ENCODE measurements at places on chromosomes 4 and X. TPM values are rescaled to one million over a fixed set of nuclear protein-coding genes. Genes with fewer than 3 reads are reported as not detected.

DNA sequence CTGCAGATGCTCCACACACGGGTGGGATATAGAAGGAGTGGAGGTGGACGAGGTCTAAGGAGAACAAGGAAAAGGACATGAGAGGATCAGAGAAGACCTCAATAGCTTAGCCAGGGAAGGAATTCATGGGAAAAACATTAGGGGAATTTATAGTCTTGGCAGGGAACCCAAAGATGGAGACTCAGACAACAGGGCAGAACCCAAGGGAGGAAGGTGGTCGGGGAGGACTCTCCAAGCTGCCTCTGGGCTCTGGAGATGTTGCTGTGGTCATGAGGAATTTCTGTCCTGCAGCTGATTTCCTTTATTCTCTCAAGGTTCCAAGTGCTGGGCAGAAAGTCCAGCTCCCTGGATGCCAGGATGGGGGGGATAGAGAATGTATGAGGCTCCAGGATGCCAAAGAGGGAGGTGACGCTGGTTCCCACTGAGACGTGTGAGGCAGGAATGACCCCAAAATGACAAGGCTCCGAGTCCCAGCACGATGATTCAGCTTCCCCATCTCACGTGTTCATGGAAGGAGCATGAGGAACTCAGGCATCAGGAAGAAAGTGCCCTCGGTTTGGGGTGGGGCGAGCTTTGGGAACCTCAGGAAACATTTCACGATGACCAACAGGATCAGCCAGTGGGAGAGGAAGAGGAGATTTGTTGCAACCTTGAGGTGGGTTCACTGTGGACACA is 57.0 kb upstream of the PPP2R3B start:
- no peak for DNase-seq

DNA sequence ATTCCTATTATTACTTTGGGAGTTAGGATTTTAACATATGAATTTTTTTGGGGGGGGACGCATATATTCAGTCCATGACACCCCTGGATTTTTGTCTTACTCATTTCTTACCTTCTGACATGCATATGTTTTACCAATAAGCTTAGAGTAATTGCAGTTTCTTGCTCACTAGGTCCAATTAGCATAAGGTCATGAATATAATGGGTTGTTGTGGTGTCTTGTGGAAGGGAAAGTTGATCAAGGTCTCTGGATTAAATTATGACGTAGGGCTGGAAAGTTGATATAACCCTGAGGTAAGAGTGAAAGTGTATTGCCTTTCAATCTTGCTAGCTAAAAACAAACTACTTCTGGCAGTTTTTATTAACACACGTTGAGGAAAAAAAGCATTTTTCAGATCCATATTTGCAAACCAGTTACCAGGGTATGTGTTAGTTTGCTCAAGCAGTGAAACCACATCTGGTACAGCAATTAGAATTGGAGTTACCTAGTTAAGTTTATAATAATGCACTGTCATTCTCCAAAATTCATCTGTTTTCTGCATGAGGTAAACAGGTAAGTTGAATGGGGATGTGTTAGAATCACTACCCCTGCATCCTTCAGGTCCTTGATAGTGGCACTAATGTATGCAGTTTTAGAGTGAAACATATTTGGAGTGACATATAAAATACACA is 32.0 kb downstream of the STIM2 start:
- DNase-seq: no peak

Gene RGN
- 0.26 TPM for total RNA-seq

DNA sequence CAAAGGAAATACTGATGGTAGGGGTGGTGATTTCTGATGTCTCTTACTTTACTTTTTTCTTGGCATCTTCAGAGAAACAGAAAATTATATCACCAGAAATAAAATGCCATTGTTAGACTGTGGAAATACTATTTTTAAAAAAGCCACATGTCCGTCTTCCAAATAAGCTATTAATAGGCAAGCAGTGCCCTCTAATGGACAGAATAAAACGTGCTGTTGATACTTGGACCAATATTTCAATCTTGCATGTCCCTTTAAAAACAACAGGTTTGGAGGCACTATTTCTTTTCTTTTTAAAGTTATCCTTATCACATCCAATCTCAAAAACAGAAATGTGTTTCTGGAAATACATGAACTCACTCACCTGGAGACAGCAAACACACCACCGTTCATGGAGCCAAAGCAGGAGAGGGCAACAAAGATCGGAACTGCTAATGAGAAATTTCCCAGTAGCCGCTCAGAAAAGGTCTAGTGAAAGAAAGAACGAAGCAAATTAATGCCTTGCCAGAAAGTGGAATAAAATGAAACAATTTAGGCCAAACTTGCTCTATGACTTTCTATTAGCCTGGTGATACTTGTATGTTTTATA is 59.2 kb downstream of the SLC7A11 start:
- DNase-seq: peak; percentile 74

Gene TNIP3
- total RNA-seq: not detected

DNA sequence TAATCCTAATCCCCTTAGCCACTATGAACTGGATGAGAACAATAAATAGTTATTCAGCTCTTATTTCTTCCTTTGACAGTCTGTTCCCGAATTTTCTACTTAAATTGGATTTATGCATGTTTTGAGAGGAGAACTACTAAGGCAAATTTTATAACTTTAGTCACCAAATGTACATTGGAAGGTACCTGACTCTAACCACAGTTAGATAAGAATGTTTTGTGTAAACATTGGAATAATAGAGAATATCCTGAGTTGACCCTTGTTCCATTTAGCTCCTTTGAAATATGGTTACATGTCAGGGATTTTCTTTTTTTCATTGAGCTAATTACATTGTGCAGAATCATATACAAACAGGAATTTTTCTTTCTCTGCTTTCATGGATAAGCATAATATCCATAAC is 202.6 kb downstream of the TLL1 start:
- no peak for DNase-seq

- peak; percentile 83 for DNase-seq
Observed at GRCh38 chr4:23333556-23333945, 556.3 kb downstream of the PPARGC1A start.

GRCh38 chr4:163473576-163473975 is at the start of gene TKTL2:
TSS of gene TKTL2 (minus strand) at chr4:163473754. CDS start at chr4:163473734, 20 bp downstream.
- DNase-seq: no peak

DNA sequence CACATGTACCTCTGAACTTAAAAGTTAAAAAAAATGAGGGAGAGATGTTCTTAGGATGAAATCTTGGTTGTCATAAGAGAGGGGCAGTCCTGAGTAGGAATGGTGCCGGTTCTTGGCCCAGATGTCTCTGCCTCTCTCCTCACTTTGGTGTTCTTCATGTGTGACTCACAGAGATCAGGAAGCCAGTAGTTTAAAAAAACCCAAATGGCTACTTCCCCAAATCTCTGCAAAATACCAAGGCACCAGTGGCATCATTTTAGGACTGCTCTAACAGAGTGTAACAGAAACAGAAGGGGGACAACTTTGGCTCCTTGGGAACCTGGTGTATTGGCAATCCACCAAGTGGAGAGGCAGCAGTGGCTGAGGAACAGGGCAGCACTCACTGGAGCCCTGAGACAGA is 116.8 kb downstream of the SCD5 start:
- DNase-seq: no peak

DNA sequence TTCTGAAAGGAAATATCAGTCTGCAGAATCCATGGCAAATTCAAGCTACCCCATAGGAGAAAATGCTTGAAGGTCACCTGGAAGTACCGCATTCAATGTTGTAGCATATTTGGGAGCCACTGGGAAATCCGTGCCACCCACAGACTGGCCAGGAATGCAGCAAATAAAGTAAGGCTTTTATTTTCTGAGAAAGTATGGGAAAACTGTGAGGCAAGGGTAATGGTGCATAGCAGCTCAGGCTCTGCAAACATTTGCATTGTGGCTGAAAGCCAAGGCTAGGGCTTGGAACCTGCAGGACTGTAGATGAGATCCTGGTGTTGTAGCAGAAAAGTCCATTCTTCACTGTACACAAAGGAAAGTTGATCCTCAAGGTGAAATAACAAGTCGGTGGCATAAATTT is 450.9 kb upstream of the NR3C2 start:
- DNase-seq: no peak

DNA sequence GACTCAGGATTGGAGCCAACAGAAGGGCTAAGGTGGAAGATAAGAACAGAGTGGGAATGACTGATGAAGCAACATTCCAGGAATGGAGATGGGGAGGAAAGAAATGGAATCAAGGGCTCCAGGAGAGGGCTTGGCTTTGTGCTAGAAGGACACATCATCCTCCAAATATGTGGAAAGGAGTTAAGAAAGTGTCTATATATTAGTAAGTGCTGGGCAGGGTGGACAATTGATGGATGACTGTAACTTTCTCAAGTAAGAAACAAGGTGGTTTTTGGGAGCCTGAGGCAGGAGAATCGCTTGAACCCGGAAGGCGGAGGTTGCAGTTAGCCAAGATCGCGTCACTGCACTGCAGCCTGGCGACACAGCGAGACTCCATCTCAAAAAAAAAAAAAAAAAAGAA is 71.6 kb upstream of the NFKB1 start:
- DNase-seq: peak; percentile 99

DNA sequence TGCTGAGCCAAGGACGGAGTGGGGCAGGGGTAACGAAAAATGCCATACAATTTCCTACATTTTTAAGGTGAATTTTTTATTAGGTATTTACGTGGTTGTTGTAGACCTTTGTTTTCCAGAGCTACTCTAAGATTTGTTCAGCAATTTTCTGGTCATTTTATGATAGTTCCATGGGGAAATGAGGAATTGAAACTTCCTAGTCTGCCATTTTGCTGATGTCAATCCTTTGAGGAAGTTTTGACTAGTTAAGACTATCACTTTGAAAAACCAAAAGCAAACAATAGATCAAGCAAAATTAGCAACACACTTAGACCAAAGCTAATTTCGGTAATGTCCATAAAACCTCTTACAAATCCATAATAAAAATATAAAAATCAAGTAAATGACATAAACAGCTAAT is 7.0 kb upstream of the TLR3 start:
- no peak for DNase-seq

GRCh38 chr4:48342606-48342880 is 1.2 kb downstream of the SLAIN2 start:
- DNase-seq: no peak

GRCh38 chr4:112881842-112882241 is 167.6 kb upstream of the ANK2 start:
- DNase-seq: no peak

- DNase-seq: no peak
Observed at GRCh38 chrX:110794601-110795000, 1.0 kb downstream of the CHRDL1 start.

DNA sequence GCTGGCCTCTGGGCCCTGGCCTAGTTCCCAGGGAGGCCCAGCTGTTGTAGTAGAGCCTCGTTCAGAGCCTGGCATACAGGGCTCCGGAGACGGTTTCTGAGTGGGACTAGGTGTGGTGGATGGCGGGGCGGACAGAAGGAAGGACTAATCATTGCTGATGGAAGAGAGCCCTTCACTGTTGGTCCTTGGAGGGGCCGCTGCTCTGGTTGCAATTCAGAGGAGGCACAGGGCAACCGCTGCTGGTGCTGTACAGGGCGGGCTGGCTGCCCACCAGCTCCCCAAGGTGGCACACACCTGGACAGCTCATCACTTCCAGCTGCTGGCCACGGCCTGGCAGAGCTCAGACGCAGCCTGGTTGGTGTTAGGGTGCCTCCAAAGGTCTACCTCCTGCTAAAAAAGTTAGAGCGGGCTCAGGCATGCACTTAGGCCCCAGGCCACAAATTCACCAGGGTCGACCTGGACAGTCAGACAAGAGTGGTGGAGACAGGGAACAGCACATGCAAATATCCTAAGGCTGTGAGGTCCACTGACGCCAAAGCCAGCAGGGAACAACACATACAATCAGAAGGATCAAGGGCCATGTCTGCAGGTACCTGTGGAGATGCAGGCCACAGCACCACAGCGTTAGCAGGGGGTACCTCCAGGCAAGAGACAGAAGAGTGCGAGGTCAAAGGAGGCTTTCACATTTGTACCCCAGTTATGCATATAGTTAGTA is 7.5 kb upstream of the RNF4 start:
- DNase-seq: no peak

GRCh38 chrX:148885203-148885602 is 384.8 kb downstream of the AFF2 start:
- no peak for DNase-seq

GRCh38 chr4:36348403-36348938 is 67.1 kb downstream of the DTHD1 start:
- no peak for DNase-seq

- DNase-seq: no peak
Observed at GRCh38 chr4:147847751-147848590, 116.1 kb downstream of the ARHGAP10 start.

Gene TBC1D8B
- 2.6 TPM for total RNA-seq

Gene SMPX
- total RNA-seq: not detected

- DNase-seq: peak; percentile 49
Observed at GRCh38 chr4:68272860-68273259, 27.4 kb upstream of the TMPRSS11B start.

GRCh38 chr4:184873054-184873453 is 47.3 kb upstream of the ACSL1 start:
- no peak for DNase-seq

Gene NALF2
- total RNA-seq: 0.79 TPM

DNA sequence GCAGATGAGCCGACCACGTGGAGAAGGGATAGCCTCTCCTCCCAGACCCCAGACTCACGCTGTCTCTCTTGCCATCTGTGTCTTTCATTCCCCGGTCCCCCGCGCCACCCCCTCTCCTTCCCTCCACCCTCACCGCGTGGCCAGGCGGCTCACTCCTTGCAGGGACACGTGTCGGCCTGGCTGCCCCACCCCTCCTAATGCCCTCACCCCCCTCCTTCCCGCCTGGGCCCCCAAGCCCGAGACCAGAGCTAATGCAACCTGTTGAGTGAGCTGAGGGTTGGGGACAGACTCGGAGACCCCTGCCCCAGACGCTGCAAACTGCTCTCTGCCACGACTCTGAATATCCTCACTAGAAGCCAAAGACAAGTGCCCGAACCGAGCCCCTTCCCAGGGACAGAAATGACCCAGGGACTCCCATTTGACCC is 1.8 kb downstream of the SLC38A5 start:
- no peak for DNase-seq

Gene MAOA
- 126 TPM for total RNA-seq

- peak; percentile 82 for DNase-seq
Observed at GRCh38 chrX:55342533-55343501, 78.1 kb upstream of the PAGE3 start.

Data from bronchial epithelial cell (primary cell).